ENCODE measurements at places on chromosomes 2 and 18.
A peak's percentile ranks its signal among the peaks of the same experiment; 100 is the strongest.

GRCh38 chr2:199955007-199955338 is 318 bp downstream of the TYW5 start:
- ATAC-seq, result peak; percentile 69

DNA sequence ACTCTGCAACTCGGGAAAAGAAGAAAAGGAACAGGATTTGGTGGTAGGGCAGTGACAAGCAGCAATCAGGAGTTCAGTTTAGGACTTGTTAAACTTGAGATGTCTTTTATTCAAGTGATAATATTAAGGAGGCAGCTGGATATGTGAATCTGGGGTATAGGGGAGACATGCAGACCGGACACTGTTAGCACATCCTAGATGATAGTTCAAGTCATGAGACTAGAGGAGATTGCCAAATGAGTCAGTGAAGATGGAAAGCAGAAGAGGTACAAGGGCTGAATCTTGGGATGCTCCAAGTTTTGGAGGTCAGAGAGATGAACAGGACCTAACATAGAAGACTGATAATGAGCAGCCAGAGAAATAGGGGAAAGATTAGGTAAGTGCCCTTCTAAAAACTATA is 69.5 kb upstream of the PSME4 start:
- no peak for ATAC-seq

DNA sequence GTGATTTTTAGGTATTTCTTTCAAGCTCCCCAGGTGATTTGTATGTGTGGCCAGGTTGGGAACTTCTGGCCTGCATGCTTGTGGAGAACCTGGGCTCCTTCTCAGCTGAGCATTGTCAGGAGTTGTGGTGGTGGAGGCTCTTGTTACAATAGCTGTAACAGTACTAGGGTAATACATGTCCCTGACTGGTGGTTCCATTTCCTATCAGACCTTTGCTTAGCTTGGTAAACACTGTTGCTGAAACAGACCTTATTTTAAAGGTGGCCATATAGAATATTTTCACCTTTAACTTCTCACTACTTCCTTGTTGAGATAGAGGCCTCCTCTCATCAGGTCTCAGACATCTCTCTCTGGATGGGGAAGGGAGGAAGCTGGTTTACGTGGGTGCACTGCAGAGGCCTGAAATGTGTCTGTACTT is 79.2 kb downstream of the SETBP1 start:
- ATAC-seq, result peak; percentile 78

DNA sequence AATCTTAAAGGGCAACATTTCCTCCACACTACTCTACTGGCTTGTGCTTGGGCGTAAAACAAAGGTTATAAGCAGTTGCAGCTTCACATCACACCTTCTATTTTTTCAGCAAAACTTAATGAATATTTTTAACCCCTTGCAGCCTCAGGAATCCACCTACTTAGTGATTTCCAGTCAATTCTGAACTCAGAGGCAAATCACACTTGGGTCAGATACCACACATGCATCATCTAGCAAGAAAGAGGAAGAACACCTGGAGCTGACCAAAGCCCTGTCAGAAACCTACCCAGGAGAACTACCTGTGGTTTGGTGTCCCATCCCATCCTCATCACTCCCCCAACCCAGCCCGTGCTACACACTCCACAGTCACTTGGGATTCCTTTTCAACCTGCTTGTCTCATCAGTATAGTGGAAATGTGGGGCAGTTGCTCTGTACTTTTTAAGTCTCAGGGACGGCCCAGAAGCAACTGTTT is 25.5 kb downstream of the PIAS2 start:
- peak; percentile 94 for ATAC-seq

DNA sequence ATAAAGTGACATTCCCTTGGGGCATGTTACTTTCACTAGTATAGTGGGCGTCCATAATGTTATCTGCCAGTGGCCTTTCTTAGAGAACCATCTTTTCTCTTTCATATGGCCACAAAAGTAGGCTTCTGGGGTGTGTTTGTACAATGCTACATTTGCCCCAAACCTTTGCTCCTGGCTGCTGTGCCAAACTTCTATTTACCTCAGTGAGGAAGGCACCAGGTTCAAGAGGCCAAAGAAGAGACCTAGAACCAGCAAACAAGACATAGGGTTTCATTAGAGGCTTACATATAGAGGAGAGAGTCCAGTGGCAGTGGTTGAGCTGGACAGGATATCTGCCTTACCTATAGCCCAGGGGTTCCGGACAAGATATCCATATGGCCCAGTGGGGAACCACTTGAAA is 48.5 kb downstream of the CPO start:
- ATAC-seq, result no peak

- no peak for ATAC-seq
These were observed 301.1 kb upstream of the TANK start for GRCh38 chr2:160859096-160859495.

Measured in stimulated activated memory B cell treated with anti-CD40 and anti-IgM and Interleukin-4, amounts not matched to agents 10 μg/mL and 1 μg/mL and 100 μg/mL, for 72 hours (primary cell).